ENCODE measurements at places on chromosomes 1 and 21. TPM values are rescaled to one million over a fixed set of nuclear protein-coding genes. Genes with fewer than 3 reads are reported as not detected.

THEM5 gene
- 1.2 TPM for polyA plus RNA-seq

AJAP1 gene
- 1.2 TPM for polyA plus RNA-seq

AIRE gene
- 0.44 TPM for polyA plus RNA-seq

NUP133 gene
- 43.2 TPM for polyA plus RNA-seq

C1orf185 gene
- not detected for polyA plus RNA-seq

FCRL3 gene
- polyA plus RNA-seq = 0.16 TPM

IL20 gene
- polyA plus RNA-seq = not detected

CHI3L2 gene
- polyA plus RNA-seq = 0.07 TPM

- DNase-seq = no peak
Measured at GRCh38 chr1:52168373-52169080, 26.6 kb downstream of the ZFYVE9 start.

DNA sequence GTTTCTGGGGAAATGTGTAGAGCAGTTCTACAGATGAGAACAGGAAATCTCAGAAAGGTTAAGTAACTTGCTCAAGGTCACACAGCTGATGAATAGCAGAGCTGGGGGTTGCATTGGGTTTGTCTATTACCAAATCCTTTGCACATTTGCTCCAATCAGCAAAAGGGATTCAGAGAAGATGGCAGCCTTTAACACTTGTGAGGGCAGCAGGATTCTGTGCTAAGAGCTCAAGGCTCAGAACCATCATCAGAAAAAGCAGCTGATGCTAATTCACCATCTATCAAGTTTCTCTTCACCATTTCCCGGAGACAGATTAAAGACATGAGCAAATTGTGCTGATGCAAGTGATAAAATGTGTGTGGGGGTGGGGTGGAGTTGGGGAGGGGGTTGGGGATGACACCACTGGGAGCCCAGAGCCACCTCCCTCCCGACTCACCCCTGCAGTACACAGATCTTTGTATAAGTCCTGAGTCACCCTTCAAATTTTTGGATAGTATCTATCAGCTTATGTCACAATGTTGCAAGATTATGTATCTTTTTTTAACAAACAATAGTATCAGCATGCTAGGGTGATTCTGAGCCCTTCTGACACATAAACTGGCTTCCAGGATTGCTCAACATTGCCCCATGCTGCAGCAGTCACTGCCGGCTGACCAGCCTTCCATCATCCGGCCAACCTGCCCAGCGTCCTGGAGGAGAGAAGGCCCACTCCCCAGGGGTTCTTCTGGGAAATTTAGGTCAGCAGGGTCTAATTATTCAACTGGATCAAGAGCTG lies 2.8 kb upstream of the SPSB1 start:
- DNase-seq = no peak

DNA sequence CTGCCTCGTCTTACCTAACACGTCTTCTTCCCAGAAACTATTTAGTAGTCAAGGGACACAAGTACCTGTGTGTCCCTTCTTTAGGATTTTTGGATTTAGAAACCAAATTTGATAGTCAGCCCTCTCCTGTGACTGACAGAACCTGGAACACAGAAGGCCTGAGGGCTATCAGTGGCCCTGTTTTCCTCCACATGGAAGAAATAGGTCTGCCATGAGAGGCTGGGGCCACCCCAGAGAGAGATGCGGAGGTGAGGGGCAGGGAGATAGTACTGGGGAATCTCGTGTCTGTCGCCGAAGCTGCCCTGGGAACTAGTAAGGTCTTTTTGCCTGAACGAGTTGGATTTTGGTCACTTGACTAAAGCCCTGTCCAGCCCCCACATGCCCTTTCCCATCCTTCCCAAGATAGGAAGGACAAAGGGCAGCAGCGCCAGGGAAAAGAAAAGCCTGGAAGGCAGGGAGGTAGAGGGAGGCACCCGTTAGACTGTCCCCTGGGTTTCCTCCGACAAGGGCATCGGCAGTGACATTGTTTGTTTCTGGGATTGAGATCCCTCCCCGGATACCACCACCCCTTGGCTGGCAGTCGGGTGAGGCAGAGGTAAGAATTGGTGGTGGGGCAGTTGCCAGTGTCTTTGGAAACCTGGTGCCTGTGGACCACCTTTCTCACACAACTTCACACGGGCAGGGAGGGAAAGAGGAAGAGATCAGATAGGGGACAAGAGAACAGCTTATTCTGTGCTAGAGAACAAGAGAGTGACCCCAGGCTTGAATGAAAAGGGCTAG lies 19.8 kb downstream of the SMIM12 start:
- no peak for DNase-seq

- DNase-seq = no peak
Measured at GRCh38 chr1:52424813-52425212, 20.4 kb downstream of the PRPF38A start.

- no peak for DNase-seq
Measured at GRCh38 chr1:208449951-208450350, 205.8 kb upstream of the PLXNA2 start.

DNA sequence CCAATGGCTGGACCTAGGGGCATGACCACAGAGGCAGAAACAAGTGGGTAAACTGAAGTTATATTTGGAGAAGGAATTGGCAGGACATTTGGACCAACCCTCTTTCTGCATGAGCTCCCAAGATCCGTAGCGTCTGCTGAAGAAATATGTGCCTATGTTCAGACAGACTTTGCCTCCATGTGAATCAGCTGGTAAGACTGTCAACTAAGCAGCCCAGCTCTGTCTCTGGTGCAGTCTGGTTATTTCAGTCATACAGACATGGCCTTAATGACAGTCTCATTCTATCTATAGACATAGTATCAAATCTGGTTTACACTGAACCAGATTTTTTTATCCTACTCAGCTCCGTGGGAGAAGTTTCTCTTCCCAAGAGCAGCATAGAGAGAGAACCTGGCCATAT lies 63.1 kb upstream of the PBX1 start:
- no peak for DNase-seq

DNA sequence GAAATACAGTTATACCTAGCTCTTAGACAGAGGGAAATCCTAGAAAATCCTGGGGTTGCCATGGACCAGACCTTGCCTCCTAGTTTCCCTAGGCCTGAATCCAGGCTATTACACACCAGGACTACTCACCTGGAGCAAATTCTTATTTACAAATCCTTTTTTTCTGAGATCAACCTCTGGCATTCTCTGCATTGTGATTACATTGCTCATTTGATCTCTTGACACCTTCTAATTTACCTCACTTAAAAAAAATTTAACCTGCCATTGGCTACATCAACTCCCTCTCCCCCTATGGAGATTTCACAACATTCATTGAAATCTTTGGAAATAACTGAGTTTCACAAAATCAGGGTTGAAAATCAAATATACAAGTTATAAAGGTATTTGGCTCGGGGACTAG lies 2.9 kb upstream of the C1orf105 start:
- DNase-seq = no peak

GRCh38 chr21:41425954-41426675 lies at the start of gene MX1:
MX1 (plus strand) TSS chr21:41426239; CDS start chr21:41432071, 5,832 bp downstream.
- DNase-seq = peak; percentile 29

GRCh38 chr1:227914801-227915563 lies 32.8 kb downstream of the WNT9A start:
- DNase-seq = no peak

DNA sequence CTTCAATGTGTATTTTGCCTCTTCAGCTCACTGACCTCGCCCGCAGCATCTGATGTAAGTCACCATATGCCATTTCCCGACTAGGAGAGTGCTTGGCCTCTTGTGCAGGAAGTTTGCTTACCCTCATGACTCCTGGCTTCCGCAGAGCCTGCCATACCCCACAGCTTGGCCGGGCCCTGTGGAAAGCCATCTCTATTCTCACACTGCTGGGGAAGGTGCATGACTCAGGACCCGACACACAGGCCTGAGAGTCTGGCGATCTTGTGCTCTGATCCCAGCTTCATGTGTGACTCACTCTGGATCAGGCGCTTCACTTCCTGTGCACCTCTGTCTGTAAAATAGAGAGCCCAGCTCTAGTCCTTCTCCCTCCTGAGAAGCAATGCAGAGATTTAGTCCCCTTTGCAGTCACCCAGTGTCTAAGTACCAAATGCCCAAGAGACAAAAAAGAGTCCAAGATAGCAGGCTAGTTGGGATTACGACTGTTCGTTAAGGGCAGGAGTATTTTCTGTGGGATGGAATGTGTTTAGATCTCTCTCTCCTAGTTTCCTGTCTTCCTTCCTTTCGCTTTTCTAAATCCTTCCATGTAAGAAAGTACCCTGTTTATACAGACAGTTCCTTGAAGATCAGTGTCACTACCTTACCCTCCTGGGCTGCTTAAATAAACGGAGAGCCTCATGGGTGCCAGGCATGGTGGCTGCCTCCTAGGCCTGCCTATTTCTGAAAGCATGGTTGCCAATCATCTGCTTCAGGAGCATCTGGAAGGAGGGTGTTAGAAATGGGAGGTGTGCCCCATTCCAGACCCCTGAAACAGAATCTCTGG lies 62.8 kb upstream of the KIF26B start:
- DNase-seq = no peak

Measured in renal pelvis (tissue), 12 donors.